ENCODE measurements at places on chromosomes 13 and 19.

GRCh38 chr13:39016087-39016486 is 21.8 kb downstream of the PROSER1 start:
- no peak overlapping the region for H3K4me3 ChIP-seq
- H3K36me3 ChIP-seq: peaks cover 50% of the 10 kb centered on the region
- no peak overlapping the region for H3K27ac ChIP-seq

DNA sequence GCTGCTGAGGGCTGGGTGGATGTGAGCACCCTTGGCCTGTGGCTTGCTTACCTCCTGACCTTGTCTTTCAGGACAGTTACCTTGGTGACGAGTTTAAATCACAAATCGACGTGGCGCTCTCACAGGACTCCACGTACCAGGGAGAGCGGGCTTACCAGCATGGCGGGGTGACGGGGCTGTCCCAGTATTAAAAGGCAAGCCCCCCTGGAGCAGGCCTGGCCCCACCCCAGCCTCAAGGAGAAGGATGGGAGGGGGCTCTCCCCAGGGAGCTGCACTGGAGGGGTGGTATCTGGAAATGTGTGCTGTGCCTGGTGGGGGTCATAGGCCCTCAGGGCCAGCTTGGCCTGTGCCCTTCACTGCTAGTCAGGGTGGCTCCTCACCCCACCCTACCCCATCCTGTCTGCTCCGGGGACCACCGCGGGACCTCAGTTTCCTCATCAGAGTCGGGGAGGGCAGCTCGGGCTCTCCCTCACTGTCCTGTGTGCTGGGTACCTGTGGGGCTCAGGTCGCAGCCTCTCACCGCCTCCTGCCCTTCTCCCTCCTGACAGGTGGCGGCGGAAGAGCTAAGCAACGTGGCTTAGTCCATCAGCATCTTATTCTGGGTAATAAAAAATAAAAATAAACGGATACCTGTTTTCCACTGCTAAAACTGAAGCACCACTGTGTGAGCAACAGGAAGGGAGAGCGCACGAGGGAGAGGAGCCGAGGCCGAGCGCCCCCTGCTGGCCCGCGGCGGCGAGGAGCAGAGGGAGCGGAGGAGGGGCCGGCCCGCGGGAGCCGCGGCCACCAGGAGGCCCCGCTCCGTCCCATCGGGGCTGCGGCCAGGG is 29.8 kb downstream of the CERS1 start:
- no peaks in the 10 kb centered on the region for H3K27me3 ChIP-seq
- H3K27ac ChIP-seq: no peak overlapping the region
- H3K36me3 ChIP-seq: peaks cover 43% of the 10 kb centered on the region
- no peak overlapping the region for H3K4me3 ChIP-seq
- H3K4me1 ChIP-seq: peaks cover 3% of the 10 kb centered on the region

DNA sequence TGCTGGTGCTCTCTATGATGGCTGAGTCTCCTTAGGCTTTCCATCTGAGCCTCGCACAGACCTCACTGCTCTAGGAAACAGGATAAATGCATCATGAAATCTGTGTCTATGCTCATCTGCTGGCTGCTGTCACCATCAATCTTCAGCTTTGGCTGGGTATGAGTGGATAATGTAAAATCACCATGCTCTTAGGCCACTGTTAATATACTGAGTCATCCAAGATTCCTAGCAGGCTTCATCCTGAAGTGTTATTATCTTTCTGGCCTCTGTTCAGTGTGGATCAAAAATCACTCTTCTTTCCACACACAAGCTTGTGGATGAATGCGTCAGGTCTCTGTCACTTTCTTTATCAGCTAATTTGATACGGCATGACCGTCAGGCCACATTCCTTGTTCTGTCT is 317.4 kb downstream of the NALCN start:
- no peaks in the 10 kb centered on the region for H3K4me1 ChIP-seq
- no peaks in the 10 kb centered on the region for H3K36me3 ChIP-seq
- no peak overlapping the region for H3K27ac ChIP-seq
- peaks cover 13% of the 10 kb centered on the region for H3K27me3 ChIP-seq
- no peak for DNase-seq

GRCh38 chr13:55516610-55517009 is 1624.1 kb upstream of the PRR20A start:
- H3K36me3 ChIP-seq: no peaks in the 10 kb centered on the region
- H3K4me3 ChIP-seq: no peak overlapping the region
- no peaks in the 10 kb centered on the region for H3K27me3 ChIP-seq
- H3K27ac ChIP-seq: no peak overlapping the region

- DNase-seq: no peak
- no peak overlapping the region for H3K27ac ChIP-seq
- H3K4me1 ChIP-seq: peaks cover 10% of the 10 kb centered on the region
- peaks cover 4% of the 10 kb centered on the region for H3K27me3 ChIP-seq
Observed at GRCh38 chr19:41133260-41133659, 19.0 kb downstream of the CYP2F1 start.

GRCh38 chr13:35839806-35840205 is 291.4 kb downstream of the DCLK1 start:
- no peak overlapping the region for H3K4me3 ChIP-seq
- H3K27ac ChIP-seq: no peak overlapping the region
- no peak for DNase-seq
- H3K27me3 ChIP-seq: peaks cover 1% of the 10 kb centered on the region

DNA sequence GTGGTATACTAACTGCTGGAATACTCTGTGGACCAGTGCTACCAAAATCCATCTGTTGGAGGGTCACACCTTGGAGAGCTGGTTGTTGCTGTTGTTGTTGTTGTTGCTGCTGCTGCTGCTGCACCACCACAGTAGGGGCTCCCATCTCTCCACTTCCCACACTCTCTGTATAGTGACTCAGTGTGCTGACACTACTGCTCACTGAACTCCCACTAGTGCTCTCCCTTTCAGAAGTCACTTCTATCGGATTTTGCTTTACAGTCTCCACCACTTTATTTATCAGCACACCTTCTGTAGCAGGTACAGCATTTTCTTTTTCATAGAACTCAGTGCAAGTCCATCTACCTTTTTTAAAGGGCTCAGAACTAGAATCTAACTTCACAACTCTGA is 1.7 kb downstream of the TSC22D1 start:
- H3K36me3 ChIP-seq: peaks cover 5% of the 10 kb centered on the region
- H3K4me3 ChIP-seq: peak overlapping the region; percentile 0
- no peaks in the 10 kb centered on the region for H3K27me3 ChIP-seq
- H3K27ac ChIP-seq: no peak overlapping the region

DNA sequence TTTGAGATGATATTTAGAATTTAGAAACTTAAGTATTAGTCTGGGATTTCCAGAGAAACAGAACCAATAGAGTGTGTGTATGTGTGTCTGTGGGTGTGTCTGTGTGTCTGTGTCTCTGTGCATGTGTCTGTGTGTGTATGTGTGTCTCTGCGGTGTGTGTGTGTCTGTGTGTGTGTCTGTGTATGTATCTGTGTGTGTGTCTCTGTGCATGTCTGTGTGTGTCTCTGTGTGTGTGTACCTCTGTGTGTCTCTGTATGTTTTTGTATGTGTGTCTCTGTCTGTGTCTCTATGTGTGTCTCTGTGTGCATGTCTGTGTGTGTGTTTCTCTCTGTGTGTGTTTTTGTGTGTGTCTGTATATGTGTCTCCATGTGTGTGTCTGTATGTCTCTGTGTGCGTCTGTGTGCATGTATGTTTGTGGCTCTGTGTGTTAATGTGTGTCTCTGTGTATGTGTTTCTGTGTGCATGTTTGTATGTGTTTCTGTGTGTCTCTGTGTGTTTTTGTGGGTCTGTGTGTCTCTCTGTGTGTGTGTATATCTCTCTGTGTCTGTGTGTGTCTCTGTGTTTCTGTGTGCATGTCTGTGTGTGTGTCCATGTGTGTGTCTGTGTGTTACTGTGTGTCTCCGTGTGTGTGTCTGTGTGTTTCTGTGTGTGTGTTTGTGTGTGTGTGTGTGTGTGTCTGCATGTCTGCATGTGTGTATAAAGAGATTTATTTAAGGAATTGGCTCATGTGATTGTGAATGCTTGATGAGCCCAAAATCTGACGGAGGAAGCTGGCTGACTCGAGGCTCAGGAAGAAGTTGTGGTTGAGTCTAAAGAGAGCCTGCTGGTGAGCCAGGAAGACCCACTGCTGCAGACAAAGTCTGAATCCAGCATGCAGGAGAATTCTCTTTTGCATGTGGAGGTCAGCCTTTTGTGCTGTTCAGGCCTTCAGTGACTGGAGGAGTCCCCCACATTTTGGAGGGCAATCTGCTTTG is 22.2 kb downstream of the GPR42 start:
- no peaks in the 10 kb centered on the region for H3K27me3 ChIP-seq
- no peak overlapping the region for H3K4me3 ChIP-seq
- no peak overlapping the region for H3K27ac ChIP-seq
- no peaks in the 10 kb centered on the region for H3K36me3 ChIP-seq
- no peaks in the 10 kb centered on the region for H3K4me1 ChIP-seq

GRCh38 chr19:39145180-39145953 is 19.8 kb downstream of the PAK4 start:
- no peaks in the 10 kb centered on the region for H3K27me3 ChIP-seq
- peaks cover 5% of the 10 kb centered on the region for H3K36me3 ChIP-seq
- H3K4me3 ChIP-seq: no peak overlapping the region
- DNase-seq: no peak
